Activated effector memory CD4-positive, alpha-beta T cell treated with anti-CD3 and anti-CD28 coated beads, Interleukin-2, amount 50 U/mL, for 16 hours (primary cell): ENCODE measurements at places on chromosomes 2 and 18.
A peak's percentile ranks its signal among the peaks of the same experiment; 100 is the strongest.

- DNase-seq, result no peak
These were observed 28.2 kb downstream of the ACMSD start for GRCh38 chr2:134866498-134867099.

GRCh38 chr2:112768432-112768831 is 4.0 kb upstream of the CKAP2L start:
- DNase-seq, result no peak

- DNase-seq, result no peak
These were observed 3.5 kb downstream of the PPP3R1 start for GRCh38 chr2:68248806-68249205.

DNA sequence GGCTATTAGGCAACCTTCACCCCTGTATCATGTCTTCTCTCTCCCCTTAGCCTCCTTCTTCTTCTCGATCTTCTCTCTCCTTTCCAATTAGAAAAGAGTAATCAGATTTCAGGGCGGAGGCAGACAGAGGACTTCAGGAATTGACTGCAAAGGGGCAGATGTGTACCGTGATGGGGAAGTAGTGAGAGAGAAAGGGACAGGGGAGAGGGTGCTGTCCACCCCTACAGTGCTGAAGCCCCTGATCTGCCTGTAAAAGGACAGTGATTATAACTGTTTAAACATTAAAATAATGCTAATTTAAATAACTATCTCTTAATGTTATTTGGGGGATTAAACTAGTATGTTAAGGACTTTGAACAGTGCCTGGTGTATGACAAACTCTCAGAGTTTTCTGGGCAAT is 178.5 kb downstream of the ACTR3 start:
- DNase-seq, result no peak

GRCh38 chr2:72990695-72991438 is 73.5 kb downstream of the EMX1 start:
- DNase-seq, result peak; percentile 41

- DNase-seq, result no peak
These were observed 156.6 kb downstream of the KCNJ3 start for GRCh38 chr2:154855138-154855537.
